ENCODE measurements at places on chromosomes 1 and 21.

- no peak for DNase-seq
Observed at GRCh38 chr1:75132242-75132811, 1.9 kb upstream of the LHX8 start.

DNA sequence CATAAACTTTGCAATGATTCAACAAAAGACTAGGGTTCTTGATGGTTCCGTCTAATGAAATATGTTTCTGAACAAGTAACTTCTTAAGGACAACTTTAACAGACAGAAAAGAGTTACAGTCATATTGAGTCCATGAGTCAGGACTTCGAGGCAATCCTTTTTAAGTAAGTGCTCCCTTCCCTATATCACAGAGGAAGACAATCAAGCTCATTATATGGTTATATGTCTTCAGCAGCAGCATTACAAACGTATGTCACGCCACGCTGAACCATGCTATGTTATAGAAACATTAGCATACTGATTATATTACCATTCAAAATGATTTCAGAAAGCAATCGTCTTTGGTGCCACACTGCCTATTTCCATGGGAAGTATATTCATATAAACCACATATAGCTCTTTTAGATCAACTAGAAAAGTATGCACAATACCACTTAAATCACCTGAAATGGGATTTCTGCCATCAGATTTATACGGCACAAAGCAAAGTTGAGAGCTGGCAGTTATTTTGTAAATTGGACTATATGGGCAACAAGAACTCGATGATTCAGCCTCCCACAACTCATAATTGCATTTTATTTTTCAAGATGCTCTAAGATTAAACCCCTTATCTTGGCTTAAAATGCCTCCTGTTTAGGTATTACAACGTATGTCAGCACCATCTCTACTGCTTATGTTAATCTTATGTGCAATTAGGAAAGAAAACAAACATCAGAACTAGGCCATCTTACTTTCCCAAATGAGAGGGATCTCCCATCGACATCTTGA, 111.3 kb upstream of the SAMSN1 start:
- DNase-seq, result no peak

- DNase-seq, result no peak
Observed at GRCh38 chr1:245748646-245749045, 593.9 kb downstream of the KIF26B start.

DNA sequence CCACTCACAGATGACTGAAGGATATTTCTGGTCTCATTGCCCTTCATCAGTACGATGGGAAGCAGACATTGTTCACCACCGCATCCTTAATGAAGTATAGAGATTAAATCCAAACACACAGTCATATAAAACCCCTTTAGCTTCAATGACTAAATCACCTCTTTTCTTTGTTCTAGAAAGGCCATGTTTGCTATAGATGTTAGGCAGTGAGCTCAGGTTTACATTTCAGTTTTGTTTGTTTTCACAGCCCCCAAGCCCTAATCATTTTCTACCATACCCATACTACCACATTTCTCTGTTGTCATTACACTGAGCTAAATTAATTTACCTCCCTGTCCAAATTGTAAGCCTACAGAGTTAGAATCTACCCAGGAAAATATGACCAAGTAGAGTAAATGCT, 385.1 kb downstream of the NTNG1 start:
- no peak for DNase-seq

DNA sequence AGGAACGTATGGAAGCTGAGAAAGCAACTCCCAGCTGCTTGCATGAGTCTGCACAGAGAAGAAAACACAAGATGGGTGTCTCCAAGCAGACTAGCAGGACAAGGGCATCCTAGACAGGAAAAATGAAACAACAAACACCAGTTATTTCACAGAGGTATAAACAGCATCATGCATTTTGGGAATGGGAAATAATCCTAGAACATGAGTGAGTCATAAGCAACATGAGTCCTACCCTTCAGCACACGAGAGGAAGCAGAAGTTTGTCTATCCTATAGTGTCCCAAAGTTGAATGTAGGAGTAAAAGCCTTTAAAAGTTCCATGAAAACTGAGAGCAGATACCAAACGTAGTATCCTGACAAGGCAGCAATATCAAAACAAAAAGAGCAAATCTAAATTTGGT, 11.3 kb upstream of the FRRS1 start:
- no peak for DNase-seq

- no peak for DNase-seq
Observed at GRCh38 chr1:226736001-226736907, 2.8 kb downstream of the ITPKB start.

GRCh38 chr21:20652846-20653245, 345.4 kb upstream of the NCAM2 start:
- DNase-seq, result no peak

DNA sequence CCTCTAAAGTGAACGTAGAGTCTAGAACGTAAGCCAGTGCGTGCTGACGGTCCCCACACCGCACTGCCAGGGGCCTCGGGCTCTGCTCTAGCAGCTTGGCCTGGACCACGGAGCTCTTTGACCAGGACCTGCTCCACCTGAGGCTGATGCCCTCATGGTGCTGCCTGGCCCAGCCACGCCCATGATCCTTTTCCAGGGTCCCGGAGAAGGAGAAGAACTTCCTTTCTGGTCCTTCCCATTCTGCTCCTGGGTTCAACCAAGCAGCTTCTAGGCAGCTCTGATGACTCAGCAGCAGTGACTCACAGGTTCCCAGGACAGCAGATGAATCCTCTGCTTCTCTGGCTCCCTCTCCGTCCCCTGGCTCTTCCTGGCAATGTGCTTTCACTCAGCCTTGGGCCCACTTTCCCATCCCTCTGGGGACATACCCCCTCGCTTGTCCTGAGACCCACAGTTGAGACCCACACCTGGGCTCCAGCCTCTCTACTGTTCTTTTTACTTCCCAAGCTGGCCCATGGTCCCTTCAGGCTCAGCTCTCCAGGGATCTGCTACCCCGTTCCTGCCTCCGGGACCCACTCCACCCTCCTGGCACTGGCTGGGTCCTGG, 246.3 kb upstream of the RAB4A start:
- DNase-seq, result no peak

GRCh38 chr1:109299558-109300343, 7.1 kb downstream of the MYBPHL start:
- DNase-seq, result no peak

DNA sequence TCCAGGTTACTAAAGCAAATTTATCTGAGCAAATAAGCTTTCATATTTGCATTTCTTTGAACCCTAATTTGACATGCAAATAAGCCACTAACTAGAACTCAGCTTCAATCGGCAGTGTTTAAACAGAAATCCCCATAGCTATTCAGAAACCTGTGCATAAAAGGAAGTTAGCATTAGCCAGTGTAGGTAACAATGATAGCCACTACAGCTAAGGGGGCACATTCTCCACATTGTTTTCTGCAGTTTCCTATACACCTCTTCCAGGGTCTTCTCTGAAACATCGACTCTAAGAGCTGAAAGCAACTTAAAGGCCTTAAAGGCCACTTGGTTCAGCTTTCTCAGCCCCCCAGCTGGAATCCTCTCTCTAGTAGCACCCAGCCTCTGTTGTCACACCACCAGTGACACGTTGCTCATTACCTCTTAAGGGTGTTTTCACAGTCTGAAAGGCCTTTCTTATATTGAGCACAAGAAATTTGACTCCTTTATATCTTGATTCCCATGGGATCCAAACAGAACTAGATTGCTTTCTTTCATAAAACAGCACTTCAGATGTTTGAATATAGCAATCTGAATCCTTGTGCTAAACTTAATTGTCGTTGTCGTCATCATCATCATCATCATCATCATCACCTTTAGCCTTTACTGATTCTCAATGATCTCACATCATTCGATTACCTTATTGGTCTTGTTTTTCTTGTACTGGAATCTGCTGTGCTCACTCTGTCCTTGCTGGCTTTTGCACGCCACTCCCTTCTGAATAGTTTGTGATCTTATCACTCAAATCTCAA, 93.9 kb upstream of the DAB1 start:
- DNase-seq, result no peak

DNA sequence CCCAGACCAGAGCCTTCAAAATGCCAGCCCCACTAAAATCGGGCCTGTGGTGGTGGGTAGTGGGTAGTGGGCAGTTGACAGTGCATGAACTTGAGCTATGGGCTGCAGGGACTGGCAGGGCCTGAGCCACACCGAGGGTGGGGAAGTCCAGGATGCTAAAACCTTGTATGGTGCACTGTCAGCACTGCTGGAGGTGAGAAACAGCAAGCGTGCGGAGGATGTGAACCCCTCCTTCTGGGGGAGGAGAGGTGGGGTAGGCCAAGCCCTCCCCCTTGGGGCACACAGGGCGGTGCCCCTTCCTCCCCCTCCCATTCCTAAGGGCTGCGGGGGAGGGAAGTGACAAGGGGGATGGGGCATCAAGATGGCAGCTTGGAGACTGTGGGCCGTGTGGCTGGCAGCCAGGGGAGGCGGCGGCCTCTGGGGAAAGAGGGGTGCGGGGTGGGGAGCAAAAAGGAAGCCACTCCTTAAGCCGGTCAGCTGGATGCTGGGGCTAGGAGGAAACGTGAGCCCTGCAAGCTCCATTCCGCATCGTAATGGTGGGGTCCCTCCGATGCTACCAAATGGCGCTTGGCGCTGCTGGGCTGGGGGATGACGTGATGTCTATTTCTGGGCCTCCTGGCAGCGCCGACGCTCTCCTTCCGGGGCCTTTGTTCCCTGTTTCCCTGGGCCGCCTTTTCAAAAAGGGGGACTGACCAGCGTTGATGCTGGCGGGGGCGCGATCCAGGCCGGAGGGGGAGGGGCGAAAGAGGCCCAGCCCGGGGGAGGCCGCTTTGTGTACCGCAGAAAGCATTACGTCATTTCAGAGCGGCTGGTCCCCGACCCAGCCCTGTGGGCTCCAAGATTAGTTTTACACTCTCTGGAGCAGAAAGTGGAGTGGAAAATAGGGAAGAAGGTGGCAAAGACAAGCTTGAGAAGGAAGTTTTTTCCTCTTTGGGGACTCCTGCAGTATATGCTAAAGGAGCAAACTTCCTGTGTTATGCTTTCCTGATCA, 809 bp downstream of the SYT11 start:
- no peak for DNase-seq

- no peak for DNase-seq
Observed at GRCh38 chr1:162131400-162132321, 62.2 kb downstream of the NOS1AP start.

DNA sequence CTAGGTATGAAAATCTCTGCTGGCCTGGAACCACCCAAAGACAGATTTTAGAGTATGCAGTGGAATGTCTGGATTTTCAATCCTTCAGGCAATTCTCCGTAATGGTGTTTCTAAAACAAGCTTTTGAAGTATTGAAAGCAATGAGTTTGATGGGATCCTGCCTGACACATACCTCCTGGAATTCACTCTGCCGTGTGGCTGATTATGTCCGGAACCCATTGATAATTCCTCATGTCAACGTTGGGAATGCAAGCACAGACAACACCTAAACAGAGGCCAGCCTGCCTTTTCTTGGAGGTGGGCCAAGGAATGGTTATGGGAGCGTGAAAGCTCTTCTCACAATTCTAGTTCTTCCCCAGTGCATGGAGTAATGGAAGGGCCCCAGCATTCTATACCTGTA, 168.9 kb upstream of the HMCN1 start:
- no peak for DNase-seq

DNA sequence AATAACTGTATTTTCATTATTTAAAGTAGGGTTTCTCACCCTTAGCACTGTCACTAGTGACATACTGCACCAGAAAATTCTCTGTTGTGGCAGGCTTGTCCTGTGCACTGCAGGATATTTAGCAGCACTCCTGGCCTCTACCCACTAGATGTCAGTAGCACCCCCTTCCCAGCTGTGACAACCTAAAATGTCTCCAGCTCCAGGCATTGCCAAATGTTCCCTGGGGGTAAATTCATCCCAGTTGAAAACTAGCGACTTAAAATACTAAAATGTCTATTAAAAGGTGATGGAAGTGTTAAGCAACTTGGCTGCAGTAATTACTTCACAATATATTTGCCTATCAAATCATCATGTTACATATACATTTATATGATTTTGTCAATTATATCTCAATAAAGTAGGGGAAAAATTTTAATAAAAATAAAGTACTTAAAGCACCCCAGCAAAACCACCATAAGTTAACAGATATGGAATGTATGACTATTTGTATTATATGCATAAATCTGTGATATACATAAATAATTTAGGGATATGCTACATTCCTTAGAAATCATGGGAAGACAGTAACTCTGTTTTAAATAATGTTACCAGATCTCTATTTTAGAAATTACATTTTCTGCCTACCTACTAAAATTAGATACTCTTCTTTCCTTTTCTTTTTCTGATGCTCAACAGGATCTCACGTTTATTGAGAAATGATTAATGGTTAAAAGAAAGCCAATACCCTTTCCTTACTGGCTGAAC, 74.6 kb downstream of the ARID4B start:
- no peak for DNase-seq

GRCh38 chr1:150493175-150493574, 6.0 kb downstream of the TARS2 start:
- no peak for DNase-seq

DNA sequence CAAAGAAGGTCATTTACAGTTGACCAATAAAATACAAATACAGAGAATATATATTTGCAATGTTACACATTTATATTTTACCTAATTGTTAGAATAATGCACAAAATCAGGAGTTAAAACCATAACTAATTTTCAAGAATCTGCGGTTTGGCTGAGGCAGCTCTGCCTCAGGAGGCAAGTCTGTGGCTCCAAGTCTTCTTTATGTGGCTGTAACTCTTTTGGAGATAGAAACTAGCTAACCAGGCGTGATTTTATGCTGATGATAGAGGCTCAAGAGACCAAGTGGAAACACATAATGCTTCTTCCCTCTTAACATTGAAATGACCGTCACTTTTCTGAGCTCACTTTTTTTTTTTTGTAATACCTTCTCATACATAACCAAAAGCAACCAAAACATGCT, 744.7 kb upstream of the CXADR start:
- DNase-seq, result no peak

GRCh38 chr1:233448109-233448689, 120.7 kb downstream of the MAP3K21 start:
- no peak for DNase-seq

GRCh38 chr1:178464566-178464965, 32.2 kb downstream of the CLEC20A start:
- no peak for DNase-seq

Measured in GM12864 (cell line).